ENCODE measurements at places on chromosomes 2 and 18.

GRCh38 chr2:202695166-202695565, 60.4 kb downstream of the FAM117B start:
- ATAC-seq = no peak

- ATAC-seq = no peak
These were observed 139.0 kb upstream of the SH3BP4 start for GRCh38 chr2:234812851-234813250.

- no peak for ATAC-seq
These were observed 2.7 kb upstream of the SLC23A3 start for GRCh38 chr2:219172231-219173154.

DNA sequence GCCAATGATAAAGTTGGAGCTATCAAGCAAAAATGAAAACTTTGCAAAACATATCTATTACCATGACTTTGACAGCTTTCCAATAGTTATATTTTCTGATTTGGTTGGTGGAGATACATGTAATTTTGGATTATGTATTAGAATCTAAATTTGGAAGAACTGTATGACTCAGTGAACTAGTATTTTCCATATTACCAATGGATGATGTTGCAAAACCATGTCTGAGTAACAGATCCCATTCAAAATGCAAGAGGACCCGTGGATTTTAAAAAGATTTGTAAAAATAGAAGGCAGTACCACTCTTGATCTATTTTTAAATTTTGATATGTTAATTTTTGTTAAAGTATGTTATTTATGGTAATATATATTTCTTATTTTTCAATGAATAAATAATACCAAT, 83.0 kb downstream of the TAF4B start:
- no peak for ATAC-seq

GRCh38 chr2:206275312-206276055, 1.0 kb downstream of the ZDBF2 start:
- ATAC-seq = peak; percentile 35

All from SK-N-SH treated with all-trans-retinoic acid at 6 μM for 48 hours (cell line).